ENCODE measurements at places on chromosomes 7 and 10. TPM values are rescaled to one million over a fixed set of nuclear protein-coding genes. Genes with fewer than 3 reads are reported as not detected.

CFAP69 gene
- polyA plus RNA-seq: 6.6 TPM

SPDYE1 gene
- polyA plus RNA-seq: 0.11 TPM

PILRA gene
- polyA plus RNA-seq: 5.6 TPM

APBB1IP gene
- polyA plus RNA-seq: not detected

FAM20C gene
- polyA plus RNA-seq: 10.9 TPM

ARMC3 gene
- not detected for polyA plus RNA-seq

TBL2 gene
- polyA plus RNA-seq: 5.2 TPM

CYP3A5 gene
- 0.42 TPM for polyA plus RNA-seq

FAM25G gene
- polyA plus RNA-seq: not detected

IRF5 gene
- polyA plus RNA-seq: not detected

VWA2 gene
- polyA plus RNA-seq: not detected

WAC gene
- polyA plus RNA-seq: 52.2 TPM

ACBD7 gene
- polyA plus RNA-seq: 3.3 TPM

CLDN4 gene
- not detected for polyA plus RNA-seq
